ENCODE measurements at places on chromosomes 4 and X. TPM values are rescaled to one million over a fixed set of nuclear protein-coding genes. Genes with fewer than 3 reads are reported as not detected.

DNA sequence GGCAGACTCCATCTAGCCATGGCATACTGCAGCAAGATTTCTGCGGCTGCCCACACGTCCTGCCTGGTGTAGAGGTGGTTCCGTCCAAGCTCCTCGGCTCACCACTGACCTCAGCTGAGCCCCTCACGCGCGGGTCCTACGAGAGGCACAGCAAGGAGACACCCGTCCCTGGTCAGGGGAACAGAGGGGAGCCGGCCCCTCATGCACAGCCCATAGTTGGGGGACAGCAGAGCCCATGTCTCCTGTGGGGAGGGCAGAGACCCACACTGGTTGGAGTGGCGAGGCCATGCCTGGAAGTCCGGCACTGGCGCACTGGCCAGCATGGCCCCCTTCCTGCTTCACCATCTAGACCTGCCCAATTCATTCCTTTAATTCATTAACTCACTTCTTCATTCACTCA lies 80.8 kb downstream of the HTRA3 start:
- DNase-seq = no peak
- no peaks in the 10 kb centered on the region for H3K27me3 ChIP-seq
- no peak overlapping the region for H3K4me3 ChIP-seq
- no peaks in the 10 kb centered on the region for H3K36me3 ChIP-seq
- no peak overlapping the region for H3K27ac ChIP-seq
- peaks cover 29% of the 10 kb centered on the region for H3K4me1 ChIP-seq

DNA sequence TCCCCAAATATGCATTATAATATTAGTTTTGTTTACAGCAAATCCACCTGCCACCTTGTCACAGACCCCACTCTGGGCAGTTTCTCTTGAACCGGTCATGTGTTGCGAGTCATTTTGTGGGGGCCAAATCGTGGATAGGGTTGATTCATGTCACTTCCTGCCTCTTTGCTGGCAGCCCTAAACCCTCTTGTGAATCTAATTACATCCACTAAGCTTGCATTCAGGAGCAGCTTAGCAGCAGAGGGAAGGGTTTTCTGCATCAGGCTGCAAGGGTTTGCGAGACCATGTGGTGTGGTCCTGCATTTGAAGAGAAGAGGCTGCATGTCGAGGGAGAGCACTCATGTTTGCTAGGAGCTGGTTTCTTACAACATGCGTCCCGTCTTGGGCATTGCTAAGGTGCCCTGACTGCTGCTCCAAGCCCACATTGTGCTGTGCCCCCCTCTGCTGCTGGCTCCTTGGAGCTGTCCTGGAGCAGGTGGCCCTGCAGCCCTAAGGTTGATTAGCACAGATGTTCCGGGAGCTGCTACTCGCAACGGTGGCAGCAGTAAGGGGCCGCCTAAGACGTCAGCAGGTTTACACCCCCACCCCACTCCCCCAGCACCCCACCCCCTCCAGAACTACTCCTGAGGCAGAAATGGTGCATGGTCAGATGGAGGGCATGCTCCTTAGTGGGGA lies 88.9 kb upstream of the CLDN34 start:
- no peaks in the 10 kb centered on the region for H3K27me3 ChIP-seq
- H3K4me3 ChIP-seq = no peak overlapping the region
- DNase-seq = no peak
- no peak overlapping the region for H3K27ac ChIP-seq
- no peaks in the 10 kb centered on the region for H3K36me3 ChIP-seq

DNA sequence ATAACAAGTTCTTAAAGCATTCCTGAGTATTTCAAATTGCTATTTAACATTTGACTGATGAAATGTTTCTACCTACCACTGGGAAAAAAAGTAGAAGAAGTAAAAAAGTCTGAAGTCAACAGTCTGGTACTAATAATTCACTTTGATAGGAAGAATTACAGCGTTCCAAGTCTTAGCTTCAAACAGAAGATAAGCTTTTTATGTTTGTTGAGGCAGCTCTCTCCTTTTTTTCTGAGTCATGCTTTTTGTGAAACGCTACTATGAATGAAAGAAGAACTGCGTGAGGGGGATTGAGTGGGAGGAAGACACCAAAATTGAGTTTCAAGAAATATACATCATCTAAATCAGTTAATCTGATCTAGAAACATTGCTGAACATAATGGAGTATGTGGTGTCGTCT lies 13.0 kb upstream of the KDR start:
- no peak overlapping the region for H3K4me3 ChIP-seq
- no peaks in the 10 kb centered on the region for H3K27me3 ChIP-seq
- no peak for DNase-seq
- H3K4me1 ChIP-seq = no peaks in the 10 kb centered on the region
- no peak overlapping the region for H3K27ac ChIP-seq
- no peaks in the 10 kb centered on the region for H3K36me3 ChIP-seq

DNA sequence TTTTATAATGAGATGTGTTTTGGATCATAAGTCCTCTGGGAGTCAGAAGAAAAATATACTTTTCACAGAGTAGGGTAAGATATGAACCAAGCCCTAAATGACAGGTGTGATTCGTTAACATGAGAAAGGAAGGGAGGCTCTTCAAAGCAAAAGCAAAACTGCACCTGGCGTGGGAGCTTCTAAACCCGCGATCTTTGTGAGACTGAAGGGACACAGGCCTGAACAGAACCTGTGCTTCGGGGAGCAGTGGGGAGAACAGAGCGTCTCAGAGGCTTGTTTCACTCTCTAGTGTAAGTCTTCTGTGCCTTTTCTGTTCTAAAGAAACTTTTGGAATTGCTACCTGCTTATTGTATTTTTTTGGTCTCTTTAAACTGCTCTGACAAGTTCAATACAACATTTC lies 30.2 kb upstream of the CYP4V2 start:
- H3K4me3 ChIP-seq = no peak overlapping the region
- no peaks in the 10 kb centered on the region for H3K27me3 ChIP-seq
- no peak for DNase-seq
- no peak overlapping the region for H3K27ac ChIP-seq

GRCh38 chr4:8727131-8727530 lies 134.6 kb downstream of the CPZ start:
- H3K4me1 ChIP-seq = no peaks in the 10 kb centered on the region
- no peaks in the 10 kb centered on the region for H3K27me3 ChIP-seq
- no peak overlapping the region for H3K4me3 ChIP-seq
- DNase-seq = no peak

GRCh38 chr4:26885912-26886274 lies 25.3 kb downstream of the STIM2 start:
- H3K36me3 ChIP-seq = no peaks in the 10 kb centered on the region
- no peaks in the 10 kb centered on the region for H3K27me3 ChIP-seq
- H3K27ac ChIP-seq = no peak overlapping the region
- no peaks in the 10 kb centered on the region for H3K4me1 ChIP-seq

DNA sequence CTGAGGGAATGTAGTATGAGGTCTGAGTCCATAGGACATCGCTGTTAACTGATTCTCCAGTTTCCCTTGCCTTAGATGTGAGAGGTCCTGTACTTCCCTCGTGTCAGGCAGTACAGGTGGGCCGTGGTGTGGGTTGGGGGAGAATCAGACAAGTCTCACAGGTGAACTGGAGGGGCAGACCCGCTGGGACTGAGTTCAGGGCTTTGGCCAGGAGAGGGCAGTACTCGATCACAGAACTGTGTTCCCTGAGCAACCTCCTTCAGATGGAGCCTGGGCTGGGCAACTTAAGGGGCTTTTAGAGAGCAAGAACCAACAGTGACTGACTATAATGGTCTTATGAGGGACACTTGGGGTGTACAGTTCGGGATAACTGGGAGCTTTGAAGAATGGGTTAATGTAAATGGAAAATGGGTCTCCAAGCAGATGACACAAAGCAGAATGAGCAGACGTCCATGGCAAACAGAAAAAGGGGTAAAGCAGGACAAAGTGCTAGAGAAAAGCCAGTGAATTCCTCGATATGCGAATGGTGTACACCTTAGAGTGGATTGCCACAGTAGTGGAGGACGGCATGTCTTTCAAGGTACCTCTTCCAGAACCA lies 83.6 kb downstream of the CCNG2 start:
- no peak overlapping the region for H3K27ac ChIP-seq
- no peaks in the 10 kb centered on the region for H3K36me3 ChIP-seq
- no peak overlapping the region for H3K4me3 ChIP-seq
- DNase-seq = peak; percentile 64

DNA sequence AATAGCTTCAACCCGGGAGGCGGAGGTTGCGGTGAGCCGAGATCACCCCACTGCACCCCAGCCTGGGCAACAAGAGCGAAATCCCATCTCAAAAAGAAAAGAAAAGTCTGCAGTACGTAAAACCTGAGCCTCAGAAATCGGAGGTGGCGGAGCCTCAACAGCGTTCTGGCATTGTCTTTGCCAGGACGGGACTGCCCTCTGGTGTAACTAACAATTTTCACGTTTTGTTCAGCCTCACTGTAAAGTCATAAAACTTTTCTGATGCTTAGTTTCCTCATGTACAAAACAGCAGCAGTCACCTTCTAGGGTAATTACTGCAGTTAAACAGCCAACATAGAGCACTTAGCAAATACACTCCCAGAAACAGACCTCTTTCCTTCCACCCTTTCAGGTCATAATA lies 121.7 kb downstream of the RBM47 start:
- no peaks in the 10 kb centered on the region for H3K27me3 ChIP-seq
- no peak overlapping the region for H3K27ac ChIP-seq
- H3K36me3 ChIP-seq = no peaks in the 10 kb centered on the region
- no peak for DNase-seq

FDCSP gene
- polyA plus RNA-seq = 0.96 TPM

ZNF711 gene
- 30.3 TPM for polyA plus RNA-seq

TBC1D9 gene
- polyA plus RNA-seq = 8.6 TPM

SPATA18 gene
- 127 TPM for polyA plus RNA-seq

CTAG2 gene
- 8.4 TPM for polyA plus RNA-seq

DCLK2 gene
- 6.1 TPM for polyA plus RNA-seq

SMIM10 gene
- 12.0 TPM for polyA plus RNA-seq
